Activated CD4-positive, alpha-beta T cell treated with anti-CD3 and anti-CD28 coated beads, Interleukin-2, amount 50 U/mL, for 1 hour (primary cell): ENCODE measurements at places on chromosomes 7 and 10.

DNA sequence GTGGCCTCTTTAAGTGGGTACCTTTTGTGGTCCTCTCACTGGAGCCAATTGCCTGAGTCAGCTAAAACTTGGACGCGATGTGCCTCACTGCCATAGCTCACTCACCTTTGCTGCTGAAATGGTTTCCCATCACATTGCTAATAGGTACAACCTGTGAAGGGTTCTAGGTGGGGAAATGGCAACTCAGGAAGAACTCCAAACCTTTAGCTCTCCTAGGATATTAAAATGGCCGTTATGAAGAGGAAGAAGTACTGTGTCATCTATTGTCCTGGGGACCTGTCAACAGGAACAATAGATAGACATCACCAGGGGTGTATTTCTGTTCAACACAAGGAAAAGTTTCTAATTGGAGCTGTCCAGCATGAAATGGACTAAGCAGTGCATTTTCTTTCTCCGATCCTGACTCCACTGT lies 1.2 kb upstream of the ZNF655 start:
- DNase-seq: no peak

- no peak for DNase-seq
Measured at GRCh38 chr7:55594414-55594813, 22.1 kb upstream of the VOPP1 start.

GRCh38 chr10:33334153-33334804 lies at the start of gene NRP1:
Gene NRP1 (minus strand): TSS chr10:33334667. CDS start chr10:33334382, 285 bp downstream.
- no peak for DNase-seq

DNA sequence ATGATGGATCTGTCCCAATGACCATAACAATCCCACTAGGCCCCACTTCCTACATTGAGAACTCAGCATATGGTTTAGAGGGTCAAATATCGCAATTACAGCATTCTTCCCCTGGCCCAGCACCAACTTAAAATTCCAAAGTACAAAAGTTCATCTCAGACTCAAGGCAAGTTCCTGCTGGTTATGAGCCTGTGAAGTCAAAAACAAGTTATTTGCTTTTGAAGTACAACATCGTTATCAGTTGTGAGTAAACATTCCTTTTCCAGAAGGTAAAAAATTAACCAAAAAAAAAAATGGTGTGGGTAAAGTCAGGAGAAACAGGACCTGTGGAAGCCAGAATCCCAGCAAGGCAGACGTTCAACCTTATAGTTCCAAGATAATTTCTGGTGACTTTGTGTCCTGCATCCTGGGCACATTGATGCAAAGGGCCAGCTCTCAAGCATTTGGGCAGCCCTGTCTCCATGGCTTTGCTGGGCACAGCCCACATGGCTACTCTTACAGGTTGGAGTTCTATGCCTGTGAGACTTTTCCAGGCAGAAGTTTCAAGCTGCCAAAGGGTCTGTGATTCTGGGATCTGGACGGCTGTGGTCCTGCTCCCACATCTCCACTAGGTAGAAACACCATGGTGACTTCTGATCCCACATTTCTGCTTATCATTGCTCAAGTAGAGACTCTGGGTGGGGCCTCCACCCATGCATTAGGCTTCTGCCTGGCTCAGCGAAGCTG lies 37.5 kb downstream of the AKR1C8 start:
- DNase-seq: no peak

GRCh38 chr7:38215115-38215514 lies 37.1 kb downstream of the STARD3NL start:
- no peak for DNase-seq

DNA sequence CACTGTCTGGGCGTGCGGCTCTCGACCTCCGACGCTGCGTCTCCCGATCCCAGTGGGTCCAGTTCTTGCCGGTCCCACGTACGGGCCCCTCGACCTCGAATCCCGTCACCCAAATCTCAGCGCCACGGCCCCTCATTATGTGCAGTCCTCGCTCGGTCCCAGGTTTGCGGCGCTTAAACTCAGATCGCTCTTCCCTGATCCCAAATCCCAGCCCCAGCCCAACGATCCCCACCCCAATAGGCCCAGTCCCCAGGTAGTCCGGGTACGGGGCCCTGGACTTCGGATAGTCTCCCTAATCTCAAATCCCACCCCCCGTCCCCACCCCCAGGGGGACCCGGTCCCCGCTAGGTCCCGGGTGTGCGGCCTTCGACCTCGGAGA lies 666 bp downstream of the HNRNPF start:
- no peak for DNase-seq

GRCh38 chr10:4588824-4589223 lies 237.2 kb upstream of the AKR1E2 start:
- no peak for DNase-seq

GRCh38 chr10:30047924-30048531 lies 11.4 kb downstream of the JCAD start:
- no peak for DNase-seq

GRCh38 chr10:13213163-13213562 lies 21.0 kb downstream of the UCMA start:
- no peak for DNase-seq

- no peak for DNase-seq
Measured at GRCh38 chr7:29637374-29637773, 73.7 kb downstream of the PRR15 start.

DNA sequence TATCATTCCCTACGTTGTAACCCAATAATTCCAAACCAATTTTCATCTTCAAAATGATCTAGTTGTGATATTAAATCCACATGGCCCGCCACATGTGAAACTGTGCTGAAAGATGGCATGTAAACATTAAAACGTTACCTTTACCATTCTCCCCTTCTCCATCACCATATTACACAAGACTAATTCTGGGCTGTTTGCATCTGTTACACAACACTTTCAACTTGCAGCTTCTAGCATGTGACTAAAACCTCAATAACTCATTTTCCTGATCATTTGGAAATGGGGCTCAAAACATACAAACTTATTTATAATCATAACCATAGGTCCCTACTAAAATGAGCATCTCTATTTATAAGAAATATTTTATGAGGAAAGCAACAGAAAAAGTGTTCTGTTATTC lies 4.7 kb downstream of the MTERF1 start:
- no peak for DNase-seq

DNA sequence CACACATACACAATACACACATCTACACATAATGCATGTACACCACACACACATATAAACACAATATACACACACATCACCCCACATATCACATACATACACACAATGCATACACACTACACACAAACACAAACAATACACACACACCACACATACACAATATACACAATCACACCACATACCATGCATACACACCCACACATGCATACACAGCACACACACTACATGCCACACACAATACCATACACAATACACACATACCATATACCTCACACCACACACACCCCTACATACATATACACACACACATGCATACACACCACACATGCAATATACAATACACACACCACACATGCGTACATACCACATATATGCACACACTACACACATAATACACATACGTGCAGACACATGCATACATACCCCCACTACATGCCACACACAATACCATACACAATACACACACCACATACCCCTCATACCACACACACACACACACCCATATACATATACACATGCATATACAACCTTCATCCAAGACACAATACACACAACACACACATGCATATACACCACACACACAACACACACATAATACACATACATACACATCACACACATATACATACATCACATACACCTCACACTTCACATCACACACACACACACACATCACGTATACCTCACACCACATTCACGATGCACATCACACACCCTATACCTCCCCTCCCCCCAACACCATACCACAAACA lies 34.0 kb downstream of the PSMC2 start:
- no peak for DNase-seq

GRCh38 chr10:62972103-62972502 lies 155.9 kb upstream of the EGR2 start:
- no peak for DNase-seq

DNA sequence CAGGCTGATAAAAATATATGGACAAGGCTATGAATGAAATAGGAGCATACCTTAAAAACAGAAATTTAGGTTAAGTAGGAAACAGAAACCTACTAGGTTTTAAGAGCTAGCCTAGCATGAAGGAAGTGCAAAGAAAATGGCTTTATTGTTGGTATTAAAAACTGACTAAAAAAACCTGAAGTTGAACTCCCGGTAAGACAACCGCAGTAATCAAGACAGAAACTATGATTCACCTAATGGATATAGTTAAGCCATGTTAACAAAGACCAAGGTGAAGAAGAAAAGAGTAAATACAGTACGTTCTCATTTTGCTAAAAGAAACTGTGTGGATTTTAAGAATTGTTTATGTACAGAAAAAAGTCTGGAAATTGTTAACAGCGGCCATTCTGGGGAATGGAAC lies 2.5 kb downstream of the RTKN2 start:
- DNase-seq: no peak

GRCh38 chr7:142438235-142438922 lies 180.5 kb upstream of the PRSS58 start:
- no peak for DNase-seq

DNA sequence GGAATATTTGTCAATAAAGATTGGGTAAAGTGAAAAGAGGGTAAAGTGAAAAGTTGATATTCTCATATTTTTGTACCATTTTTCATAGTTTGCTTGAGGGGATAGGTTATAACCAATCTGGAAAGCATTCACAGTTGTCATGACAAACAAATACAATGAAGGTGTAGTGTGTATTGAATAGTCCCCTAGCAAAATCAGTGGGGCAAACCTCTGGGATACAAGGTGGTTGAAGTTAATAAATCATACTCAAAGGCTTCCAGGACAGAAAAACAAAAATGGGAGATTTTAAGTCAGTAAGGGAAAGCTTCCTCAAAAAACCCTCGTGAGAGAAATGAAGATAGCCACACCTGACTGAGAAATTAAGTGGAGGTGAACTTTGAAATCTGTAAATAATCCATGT lies 39.4 kb downstream of the PHTF2 start:
- no peak for DNase-seq
